ENCODE measurements at places on chromosomes 4 and X. TPM values are rescaled to one million over a fixed set of nuclear protein-coding genes. Genes with fewer than 3 reads are reported as not detected.

- DNase-seq, result no peak
Observed at GRCh38 chr4:177005674-177006230, 213.0 kb upstream of the VEGFC start.

- no peak for DNase-seq
Observed at GRCh38 chr4:170979736-170980135, 833.5 kb upstream of the GALNTL6 start.

Gene AKAP4
- polyA plus RNA-seq, result 0.80 TPM

- no peak for DNase-seq
Observed at GRCh38 chrX:373641-374471, 12.9 kb downstream of the PPP2R3B start.

DNA sequence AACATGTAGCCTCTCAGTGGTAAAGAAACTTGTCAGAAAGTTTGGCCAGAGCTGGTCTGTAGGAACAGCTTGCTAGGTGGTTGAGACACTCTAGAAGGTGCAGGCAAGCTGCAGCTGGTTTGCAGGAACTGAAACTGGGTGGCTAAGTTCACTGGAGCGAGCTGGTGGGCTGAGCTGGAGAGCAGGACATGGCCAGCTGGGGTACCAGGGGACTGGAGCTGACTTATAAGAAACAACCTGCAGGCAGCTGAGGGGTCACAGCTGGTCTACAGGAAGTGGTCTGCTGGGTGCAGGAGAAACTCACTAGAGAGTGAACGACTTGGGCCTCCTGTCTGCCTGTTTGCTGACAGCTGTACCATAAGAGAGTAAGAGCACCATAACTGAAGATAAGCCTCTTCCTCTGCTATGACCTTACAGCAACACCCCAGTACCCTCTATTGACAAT is 157.1 kb upstream of the LNX1 start:
- DNase-seq, result no peak

- DNase-seq, result no peak
Observed at GRCh38 chrX:1248331-1249061, 20.1 kb upstream of the CSF2RA start.

Gene FAT1
- polyA plus RNA-seq, result 71.5 TPM

Gene TRIM60
- not detected for polyA plus RNA-seq

DNA sequence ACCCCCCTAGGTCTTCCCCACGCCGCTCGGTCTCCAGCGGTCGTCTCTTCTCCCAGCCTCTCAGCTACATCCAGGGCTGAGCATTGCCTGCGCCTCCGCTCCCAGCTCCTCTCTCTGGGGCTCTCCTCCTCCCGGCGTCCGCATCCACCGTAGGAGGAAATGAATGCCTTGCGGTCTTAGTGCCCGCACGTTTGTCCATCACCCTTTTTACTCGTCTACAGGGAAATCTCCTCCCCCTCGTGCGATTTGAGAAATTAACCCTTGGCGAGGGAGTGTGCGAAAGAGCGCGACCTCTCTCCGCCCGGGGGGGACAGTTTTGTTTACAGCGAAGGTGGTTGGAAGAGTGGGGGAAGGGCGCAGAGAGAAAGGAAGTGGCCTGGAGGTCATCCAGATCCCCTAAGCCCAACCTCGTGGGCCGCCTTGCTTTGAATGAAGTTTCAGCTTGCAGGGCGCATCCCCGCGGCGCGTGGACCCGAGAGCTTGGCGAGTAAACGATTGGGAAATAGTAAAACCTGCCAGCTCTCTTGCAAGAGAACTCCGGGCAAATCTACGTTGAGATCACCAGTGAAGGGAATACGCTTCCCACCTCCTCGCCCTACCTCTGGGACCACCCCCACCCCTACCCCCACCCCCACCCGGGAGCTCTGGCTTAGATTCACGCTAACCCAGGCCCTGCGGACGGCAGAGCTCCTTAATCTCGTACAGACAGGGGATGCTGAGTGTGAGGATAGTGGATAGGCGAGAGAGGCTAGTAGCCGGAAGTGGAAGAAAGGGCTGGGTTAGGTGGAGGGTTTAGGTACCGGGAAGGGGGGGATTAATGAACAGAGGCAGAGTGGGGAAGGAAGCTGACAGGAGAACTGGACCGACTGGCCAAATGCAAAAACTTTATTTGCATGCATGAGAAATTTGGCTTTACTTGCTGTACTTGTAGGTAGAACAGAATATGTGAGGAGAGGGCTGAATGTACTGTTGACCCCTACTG is at the start of gene ELOVL6:
Gene ELOVL6, minus strand, starts transcription at position 181 of the 982 bp plus-strand sequence. CDS start 280 bp downstream, outside the sequence.
- no peak for DNase-seq

Gene GPAT3
- polyA plus RNA-seq, result 11.8 TPM

DNA sequence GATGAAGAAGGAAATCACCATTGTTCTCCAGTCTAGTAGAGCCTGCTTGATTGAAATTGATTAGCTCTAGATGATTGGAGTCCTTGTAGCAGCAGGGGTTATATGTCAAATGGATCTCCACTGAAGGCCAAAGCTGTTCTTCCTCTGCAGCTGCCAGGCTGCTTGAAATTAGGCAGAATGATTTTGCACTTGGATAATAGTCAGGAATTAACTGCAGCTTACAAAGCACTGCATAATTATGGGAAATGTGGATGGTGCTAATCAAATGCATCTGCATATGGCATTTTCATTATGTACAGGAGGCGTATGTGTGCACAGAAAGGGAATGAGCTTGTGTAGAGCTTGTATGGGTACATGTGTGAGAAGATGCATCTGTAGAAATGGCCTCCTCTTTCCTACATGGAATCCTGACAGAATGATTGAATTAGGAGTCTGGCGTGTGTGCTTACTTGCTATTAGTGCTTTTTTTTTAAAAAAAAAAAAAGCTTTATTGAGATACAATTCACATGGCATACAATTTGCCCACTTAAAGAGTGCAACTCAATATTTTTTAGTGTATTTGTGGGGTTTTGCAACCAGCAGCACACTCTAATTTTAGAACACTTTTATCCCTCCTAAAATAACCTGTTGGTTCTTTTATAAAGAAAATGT is 65.9 kb downstream of the TMEM131L start:
- DNase-seq, result no peak

Gene PRSS12
- 8.9 TPM for polyA plus RNA-seq

GRCh38 chr4:122331195-122331594 is 47.6 kb upstream of the ADAD1 start:
- DNase-seq, result no peak

- DNase-seq, result no peak
Observed at GRCh38 chr4:172953896-172954568, 214.6 kb upstream of the GALNT7 start.

DNA sequence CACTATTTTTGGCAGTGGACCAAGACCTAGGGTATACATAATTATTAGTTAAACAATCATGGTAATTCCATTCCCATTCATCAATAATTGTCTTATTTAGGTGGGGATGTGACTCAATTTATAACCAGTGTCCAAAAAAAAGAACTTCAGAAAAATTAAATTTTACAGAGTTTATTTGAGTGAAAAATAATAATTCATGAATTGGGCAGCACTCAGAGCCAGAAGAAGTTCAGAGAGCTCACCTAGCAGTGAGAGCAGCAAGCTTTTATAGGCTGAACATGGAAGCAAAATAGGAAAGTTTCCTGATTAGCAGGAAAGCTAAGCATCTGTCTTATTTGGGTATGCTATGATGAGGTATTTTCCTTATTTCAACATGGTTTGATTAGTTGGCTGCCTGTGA is 500.8 kb downstream of the PCDH7 start:
- no peak for DNase-seq
